ENCODE measurements at places on chromosomes 6 and 20.

DNA sequence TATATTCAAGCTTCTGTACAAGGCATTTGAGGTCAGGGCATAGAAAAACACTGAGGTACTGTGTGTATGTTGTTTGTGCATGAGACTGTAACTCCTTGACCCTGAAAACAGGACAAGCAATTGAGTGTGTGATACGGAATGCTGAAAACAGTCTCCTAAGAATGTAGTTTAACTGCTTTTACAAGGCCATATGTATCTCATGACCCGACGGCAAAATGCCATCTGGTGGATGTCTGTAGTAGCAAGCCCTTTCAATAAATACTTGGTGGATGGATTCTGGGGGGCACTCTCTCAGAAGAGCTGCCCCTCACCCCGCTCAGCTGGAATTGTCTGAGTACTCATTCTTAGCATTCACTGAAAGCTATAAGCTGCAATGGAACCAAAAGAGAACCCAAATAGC lies 69.3 kb upstream of the EYS start:
- DNase-seq, result no peak

- DNase-seq, result peak; percentile 54
Observed at GRCh38 chr20:10171864-10172751, 46.5 kb upstream of the SNAP25 start.

DNA sequence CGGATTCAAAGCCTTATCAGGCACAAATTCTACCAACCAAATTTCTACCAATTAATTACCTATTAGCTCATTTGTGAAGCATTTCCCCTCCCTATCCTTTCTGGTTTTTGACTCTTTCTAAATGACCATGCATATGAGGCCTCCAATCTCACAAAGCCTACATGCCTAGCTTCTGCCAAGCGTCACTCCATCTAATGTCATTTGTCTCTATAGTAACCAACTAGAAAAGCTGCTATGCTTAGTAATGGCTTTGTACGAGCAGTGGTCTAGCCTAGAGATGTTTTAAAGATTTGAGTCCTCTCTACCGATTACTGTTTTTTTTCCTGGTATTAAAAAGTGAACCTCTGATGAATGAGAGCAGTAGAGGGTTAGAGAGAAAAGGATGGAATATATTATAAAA lies 4.8 kb upstream of the ASF1A start:
- DNase-seq, result no peak

DNA sequence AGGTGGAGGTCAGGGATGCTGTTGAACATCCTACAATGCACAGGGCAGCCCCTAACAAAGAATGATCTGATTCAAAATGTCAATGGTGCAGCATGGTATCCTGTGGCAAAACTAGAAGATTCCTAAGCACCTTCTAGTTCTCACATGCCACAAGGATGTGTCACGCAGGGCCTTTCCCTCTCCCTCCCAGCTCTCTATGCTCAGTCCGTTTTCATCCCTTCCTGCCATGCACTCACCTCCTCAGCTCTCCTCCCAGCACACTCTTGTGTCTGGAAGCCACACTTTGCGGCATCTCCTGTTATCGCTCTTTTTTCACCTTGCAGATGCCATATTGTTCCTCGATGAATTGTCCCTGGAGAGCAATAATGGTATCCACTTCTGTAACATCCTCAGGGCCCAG lies 263.4 kb downstream of the CDC5L start:
- no peak for DNase-seq

- DNase-seq, result no peak
Observed at GRCh38 chr6:81634155-81634880, 118.2 kb downstream of the TENT5A start.

DNA sequence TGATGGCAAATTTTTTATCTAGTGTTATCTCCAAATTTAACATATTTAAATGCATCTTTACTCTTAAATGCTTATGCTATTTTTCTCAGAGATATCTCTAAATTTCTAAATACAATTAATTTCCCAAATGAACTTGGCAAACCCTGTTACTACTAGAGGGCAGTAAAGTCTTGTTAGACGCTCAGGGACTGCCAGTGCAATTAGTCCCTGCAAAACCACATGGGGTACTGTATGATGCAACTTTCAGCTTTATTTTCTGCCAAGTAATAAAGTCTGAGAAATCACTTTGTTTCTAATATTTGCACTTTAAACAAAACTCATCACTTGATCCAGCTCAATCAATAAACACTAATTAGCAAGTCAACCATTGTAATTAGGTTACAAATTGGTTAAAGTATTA lies 76.0 kb upstream of the ADGRB3 start:
- DNase-seq, result no peak

DNA sequence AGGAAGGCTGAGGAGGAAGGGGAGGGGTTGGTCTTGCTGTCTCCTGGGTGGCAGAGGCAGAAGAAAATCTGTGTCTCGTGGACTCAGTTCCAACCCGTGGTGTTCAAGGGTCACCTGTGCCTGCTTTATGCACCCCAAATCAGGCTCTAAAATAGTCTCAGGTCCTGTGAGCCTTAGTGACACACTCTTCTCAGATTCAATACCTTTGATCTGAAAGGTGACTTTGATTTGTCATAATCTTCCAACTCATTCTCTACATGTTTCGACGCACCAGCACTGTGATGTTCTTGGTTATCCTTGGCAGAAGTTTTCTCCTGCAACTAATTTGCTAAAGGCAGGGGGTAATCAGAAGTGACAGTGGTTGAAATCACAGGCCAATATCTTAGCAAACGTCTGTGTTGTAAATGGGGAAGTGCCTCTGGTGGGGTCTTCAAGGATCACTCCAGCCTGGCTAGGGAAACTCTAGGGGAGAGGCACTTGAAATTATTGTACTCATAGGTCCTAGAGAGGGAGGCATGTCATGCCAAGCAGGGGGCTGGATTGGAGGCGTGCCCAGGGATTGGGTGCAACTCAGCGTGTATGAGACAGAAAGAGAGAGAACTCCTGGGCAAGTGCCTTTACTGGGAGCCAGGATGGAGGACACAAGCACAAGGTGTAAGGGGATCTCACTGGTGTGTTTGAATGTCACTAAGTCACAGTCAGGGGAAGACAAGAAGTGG lies 19.0 kb upstream of the PRND start:
- DNase-seq, result no peak

DNA sequence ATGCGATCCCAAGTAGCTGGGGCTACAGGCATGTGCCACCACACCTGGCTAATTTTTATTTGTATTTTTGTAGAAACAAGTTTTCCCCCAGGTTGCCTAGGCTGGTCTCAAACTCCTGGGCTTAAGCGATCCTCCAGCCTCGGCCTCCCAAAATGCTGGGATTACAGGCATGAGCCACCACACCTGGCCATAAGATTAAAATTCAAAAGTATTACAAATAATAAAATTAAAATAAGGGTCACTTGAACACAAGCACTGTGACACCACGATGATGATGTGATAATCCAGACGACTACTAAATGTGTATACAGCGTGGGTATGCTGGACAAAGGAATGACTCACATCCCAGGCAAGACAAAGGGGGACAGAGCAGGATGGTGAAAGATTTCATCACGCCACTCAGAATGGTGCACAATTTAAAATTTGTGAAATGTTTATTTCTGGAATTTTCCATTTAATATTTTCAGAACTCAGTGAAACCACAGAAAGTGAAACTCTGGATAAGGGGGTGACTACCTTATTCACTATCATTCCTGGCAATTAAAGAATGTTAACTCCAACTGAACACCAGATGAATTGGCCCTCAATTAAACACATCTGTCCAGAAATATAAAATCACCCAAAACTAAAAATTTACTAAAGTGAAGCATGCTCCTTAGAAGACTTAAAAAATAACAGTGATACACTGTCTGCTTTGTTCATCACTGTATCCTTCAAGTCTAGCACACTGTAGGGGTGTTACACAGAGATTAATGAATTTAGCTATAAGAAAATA lies 13.1 kb downstream of the B4GALT5 start:
- DNase-seq, result peak; percentile 94

DNA sequence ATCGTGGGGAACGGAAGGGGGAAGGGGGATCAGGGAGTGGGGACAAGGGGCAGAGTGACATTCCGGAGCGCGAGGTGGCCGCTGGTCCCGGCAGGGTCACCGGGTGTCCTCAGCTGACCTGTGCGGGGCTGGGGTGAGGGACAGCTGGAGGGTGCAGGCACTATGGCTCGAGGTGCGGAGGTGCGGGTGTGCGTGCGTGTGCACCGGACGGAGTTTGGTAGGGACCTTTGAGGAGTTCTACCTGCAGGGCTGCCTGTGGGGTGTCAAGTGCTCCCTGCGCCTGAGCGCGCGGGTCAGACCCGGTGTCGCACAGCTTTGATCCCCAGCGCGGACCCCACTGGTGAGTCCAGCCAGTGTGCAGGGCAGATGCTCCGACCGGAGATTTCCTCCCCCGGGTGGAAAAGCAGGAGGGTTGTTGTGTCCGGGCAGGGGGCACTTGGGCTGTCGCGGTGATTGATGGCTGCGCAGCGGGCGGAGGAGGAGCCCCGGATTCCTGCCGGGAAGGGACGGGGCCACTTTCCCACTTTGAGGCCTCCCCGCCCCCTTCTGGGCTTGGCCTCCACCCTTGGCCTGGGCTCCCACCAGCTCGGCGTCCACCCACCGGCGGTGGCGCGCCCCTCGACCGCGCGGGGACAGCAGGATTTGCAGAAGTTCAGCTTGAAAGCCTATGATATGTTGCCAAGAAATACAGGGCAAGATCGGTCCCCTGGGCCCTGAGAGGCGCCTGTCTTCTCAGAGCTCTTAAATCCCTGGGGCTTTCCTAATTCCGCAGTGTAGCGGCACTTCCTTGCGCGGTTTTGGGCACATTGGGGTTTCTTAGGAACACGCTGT lies 658 bp downstream of the RIN2 start:
- peak; percentile 45 for DNase-seq

- peak; percentile 64 for DNase-seq
Observed at GRCh38 chr6:2958331-2958711, 13.0 kb downstream of the SERPINB6 start.

- no peak for DNase-seq
Observed at GRCh38 chr20:48096957-48097890, 311.9 kb upstream of the SULF2 start.

DNA sequence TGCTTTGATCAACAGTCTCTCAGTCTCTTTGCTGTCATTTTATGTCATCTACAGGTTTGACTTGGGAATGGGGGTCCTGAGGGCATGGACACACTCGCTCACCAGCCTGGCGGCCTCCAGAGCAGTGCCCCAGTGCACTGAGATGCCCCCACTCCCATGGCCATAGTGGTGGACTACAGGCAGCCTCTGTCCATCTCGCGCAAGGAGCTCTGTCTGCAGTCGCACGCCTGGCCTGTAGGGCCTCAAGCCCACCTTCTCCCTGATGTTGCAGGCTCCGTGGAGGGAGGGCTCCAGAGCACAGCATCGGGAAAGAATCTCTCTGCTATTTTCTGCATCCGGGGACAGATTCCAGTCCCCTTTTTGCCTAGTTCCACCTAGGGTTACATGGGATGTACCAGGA lies 22.6 kb downstream of the DDO start:
- no peak for DNase-seq
